ENCODE measurements at places on chromosomes 5 and 9.

DNA sequence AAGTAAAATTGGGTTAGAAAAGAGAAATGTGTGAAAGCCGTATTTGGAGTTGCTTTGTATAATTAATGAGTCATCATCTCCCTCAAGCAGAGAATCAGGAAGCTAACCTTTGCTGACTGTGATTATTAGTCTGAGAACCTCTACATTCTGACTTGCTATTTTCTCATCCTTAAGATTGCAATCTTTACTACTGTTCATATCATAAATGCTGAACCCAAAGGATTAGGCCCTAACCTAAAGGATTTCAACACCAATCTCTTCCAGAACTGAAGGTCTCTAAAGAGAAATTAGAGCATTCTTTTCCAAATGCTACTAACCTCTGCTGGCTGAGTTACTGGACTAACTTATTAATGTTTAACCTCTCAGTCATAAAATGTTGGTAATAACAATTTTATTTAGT, 538.1 kb upstream of the MEF2C start:
- no peak for DNase-seq

GRCh38 chr9:129781981-129782380, 21.0 kb upstream of the TOR1B start:
- DNase-seq = no peak

- DNase-seq = no peak
Observed at GRCh38 chr5:91038180-91038808, 344.8 kb downstream of the ARRDC3 start.

DNA sequence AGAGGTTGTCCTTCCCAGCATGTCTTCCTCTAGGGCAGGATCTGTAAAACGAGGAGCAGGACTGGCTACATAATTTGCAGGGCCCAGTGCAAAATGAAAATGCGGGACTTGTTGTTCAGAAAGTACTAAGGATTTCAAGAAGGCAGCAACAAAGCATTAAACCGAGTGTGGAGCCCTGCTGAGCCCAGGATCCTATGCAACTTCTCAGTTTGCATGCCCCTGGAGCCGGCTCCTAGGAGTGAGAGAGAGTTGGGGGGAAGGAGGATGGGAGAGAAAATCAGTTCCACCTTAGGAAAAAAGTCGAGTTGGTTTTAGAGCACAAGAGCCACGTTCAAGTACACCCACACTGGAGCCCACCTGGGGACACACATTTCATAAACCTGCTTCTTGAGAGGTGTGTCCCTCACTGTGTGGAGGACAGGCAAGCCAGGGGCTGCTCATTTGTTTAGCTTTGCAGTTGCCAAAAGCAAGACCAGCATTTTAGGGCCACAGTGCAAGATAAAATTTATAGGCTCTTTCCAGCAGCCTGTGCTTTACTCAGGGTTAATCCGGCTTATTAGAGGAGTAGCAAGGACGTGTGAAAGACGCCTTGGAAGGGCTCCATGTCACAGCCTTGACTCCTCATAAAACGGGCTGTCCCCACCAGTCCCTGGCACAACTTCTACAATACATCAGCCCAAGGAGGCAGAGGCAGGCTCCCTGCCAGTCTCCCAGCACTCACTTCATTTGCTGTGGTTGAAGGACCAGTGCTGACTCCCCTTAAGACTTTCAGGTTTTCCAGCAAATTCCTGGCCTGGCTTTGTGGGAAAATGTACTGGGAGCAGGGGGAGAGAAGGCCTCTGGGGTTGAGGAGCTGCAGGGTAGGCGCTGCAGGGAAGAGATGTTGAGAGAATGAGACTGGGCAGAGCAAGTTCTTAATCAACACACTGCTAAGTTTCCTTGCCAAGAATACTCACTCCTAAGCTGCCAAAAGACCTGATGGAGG, 159.7 kb upstream of the SEMA6A start:
- no peak for DNase-seq

DNA sequence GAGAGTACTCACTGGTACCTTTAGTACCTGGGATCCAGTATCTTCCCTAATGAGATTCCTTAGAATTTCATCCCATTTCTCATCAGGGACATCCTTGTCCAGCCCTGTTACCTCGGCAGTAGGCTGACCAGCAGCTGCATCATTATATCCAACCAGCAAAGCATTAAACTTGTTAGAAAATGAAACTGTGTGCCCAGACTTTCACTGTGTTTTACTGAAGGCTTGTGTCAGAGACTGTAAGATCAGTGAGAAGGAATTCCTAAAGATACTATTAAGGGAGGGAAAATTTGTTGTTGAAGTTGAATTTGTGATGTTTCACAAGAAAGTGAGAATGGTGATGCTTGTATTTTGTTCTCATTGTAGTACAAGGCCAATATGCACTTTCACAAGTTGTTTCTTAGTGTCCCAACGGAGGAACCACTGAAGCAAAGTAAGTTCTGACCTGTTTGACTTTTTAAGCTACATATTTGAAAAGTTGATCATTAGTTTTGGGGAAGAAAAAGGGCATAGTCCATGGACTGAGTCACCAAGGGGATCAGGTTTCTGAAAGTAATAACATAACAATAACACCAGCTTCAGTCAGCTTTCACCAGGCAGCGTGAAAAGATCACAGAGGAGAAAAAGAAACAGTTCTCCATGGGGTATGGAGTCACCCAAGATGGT, 48.8 kb downstream of the GRAMD2B start:
- DNase-seq = no peak

- DNase-seq = peak; percentile 64
Observed at GRCh38 chr9:125558453-125559092, 148.4 kb downstream of the MAPKAP1 start.

DNA sequence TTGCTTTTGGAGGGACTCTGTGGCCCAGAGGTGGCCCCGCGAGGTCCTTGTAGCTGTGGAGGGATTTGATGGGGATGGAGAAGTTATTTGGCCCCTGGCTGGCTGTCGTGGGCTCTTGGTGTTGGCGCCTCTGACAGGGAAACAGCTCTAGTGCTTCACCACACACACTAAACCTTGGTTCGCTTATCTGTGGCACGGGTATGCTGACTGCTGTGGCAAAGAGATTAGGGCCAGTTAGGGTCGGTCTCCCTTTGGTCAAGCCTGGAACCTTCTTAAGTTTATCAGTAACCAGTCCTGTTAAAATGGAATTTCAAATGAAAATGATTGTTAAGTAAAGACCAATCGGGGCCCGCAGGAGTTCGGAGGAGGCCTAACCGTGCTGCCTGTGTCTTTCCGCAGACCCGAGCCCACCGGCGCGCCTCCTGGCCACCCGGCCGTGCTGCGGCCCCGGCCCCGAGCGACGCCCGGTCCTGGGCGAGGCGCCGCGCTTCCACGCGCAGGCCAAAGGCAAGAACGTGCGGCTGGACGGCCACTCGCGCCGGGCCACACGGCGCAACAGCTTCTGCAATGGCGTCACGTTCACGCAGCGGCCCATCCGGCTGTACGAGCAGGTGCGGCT, 28.4 kb downstream of the NEURL1B start:
- DNase-seq = no peak

- DNase-seq = no peak
Observed at GRCh38 chr5:17374973-17375742, 122.9 kb upstream of the TAF11L2 start.

DNA sequence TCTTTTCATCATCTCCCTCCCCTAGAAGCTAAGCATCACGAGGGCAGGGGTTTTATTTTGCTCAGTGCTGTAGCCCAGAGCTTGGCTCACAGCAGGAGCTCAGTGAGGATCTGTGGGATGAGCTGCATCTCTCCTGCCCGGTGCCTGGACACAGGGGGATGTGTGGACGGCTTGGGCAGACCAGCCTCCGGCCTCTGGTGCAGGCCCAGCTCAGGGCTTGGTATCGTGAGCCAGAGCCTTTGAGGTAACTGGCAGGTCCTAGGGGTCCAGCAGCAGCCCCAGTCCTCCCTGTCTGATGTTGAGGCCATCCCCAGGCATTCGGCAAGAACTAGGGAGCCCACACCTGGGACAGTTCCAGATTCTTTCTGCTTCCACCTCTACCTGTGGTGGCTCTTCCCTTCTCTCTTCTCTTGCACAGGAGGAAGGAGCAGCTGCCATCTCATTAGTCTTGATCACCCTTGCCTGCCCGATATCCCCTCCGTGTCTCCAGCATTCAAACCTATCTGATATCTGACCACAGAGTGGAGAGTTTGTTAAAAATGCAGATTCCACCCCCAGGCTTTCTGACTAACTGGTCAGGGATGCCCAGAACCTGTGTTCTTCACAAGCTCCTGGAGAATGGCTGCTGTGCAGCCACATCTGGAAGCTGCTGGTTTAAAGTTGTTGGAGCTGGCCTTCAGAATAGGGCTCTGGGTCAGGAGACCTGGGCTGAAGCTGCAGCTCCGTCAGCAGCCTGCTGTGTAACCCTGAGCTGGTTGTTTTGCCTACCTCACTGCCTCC, 7.9 kb upstream of the SLC6A7 start:
- no peak for DNase-seq

GRCh38 chr5:80192507-80193241, 63.2 kb downstream of the SERINC5 start:
- DNase-seq = no peak

DNA sequence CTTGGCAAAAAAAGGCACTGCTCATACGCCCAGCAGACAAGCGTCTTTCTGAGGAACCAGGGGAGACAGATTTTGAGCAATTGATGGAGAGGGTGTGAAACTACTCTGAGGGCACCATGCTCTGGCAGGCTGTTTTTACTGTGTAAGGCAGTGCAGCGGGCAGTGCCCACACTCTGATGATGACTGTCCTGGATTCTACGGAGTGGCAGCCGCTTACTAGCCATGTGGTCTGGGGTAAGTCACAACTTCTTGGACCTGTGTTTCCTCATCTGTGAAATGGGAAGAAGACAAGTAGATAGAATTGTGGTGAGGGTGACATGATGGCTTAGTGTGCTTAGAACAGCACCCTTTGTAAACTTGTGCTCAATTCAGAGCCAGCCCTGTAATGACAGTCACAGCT, 38.8 kb downstream of the FABP6 start:
- no peak for DNase-seq

DNA sequence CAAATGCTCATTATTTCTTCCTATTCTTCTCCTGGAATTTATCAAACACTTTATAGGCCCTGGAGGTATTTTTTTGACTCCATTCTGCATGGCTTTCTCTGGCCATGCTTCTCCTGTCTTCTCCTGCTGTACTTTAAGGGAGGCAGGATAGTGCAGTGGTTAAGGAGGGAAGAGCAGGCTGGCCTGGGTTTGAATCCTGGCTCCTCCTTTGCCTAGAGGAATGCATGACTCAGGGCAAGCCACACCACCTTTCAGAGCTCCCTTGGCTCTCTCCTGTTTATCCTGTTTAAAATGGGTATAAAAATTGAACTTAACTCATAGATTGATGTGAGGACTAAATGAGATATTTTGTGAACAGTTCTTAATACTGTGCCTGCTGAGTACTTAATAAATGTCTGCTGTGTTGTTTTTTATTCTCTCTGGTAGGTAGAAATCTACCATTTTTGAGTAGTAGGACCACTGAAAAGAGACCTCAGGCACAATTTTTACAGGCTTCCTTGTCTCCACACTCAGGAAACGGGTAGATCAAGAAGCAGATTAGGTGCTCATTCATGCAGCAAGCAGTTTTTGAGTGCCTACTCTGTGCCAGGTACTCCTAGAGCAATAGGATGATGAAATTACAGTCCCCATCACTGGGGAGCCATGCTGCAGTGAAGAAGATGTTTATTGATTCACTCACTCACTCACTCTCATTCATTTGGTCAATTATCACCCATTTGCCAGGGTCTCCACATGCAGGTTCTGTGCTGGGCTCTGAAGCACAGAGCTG, 32.7 kb upstream of the ARAP3 start:
- DNase-seq = no peak

GRCh38 chr5:132259069-132259851, 1.8 kb downstream of the PDLIM4 start:
- DNase-seq = no peak

- DNase-seq = no peak
Observed at GRCh38 chr5:17123010-17123409, 94.4 kb upstream of the BASP1 start.

DNA sequence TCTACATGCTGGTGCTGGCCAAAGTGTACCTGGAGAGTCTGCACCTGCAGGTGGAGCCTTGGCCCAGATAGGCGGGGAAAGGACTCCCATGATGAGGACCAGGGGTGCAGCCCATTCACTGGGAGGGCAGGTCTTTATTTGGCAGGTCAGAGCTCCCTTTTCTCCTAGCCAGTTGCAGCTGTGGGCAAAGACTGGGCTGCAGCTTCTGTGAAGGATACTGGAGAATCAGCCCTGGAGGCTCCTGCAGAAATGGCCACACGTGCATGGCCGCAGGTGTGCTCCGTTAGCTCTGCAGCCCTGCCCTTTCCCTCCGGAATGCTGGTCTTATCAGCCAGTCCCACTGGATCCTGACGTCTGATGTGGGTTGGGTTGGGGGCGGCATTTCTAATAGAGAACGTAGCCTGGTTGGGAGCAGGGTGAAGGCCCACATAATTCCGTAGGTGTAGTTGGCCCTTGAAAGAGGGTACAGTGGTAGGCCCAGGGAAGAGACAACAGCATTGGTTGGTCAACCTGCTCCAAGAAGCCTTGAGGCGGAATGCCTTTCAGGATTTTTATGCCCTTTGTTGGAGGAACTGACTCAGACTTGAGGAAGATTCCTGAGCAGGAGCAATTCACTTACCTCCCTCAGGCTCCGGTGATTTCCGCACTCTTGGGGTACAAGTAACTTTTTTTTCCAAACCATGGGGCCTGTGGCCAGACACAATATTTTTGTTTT, 22.0 kb upstream of the TIFAB start:
- DNase-seq = no peak

DNA sequence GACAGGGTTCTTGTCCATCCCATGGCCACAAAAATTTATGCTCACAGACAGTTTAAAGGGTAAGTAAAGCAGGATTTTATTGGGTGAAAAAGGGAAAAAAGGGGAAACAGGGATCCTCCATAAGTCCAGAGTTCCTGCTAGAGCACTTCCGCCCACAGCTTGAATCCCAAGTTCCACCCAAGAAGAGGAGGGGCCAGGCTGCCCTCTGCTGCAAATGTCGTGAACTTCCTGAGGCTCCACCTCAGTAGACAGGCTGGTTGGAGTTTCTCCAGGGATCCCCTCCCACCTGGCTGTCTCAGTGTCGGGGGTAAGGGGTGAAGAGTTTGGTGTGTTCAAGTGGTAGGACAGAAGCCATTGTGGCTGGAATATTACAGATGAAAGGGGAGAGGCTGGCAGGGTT, 275.0 kb upstream of the SGCD start:
- no peak for DNase-seq

GRCh38 chr9:116084497-116084896, 69.1 kb upstream of the PAPPA start:
- DNase-seq = no peak

DNA sequence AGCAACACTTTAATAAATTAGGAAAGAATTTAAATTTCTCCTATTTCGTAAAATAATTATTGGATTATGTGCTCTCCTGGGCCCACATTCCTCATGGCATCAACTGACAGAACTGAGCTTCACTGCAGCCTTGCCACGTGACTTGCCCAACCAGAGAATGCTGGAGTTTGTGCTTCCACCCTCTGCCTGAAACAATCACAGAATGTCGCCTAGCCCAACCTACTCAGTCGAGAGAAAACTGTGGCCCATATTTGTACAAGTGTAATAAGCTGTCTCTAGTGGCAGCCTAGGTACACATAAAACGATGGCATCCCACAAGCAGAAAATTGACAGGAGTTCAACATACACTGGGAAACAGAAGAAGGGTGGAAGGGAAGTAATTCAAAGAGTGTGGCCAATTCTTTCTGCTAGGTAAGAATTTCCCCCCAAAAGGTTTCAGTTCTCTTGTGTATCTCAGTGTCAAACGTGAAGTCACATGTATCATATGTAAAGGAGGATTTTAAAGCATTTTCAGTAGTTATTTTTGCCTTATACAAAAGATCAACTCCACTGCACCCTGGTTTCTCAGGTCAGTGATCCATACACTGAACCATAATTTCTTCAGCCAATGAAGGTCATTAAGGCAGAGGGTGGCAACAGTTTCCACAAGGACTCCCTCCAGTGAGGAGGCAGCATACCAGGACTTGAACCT, 41.7 kb downstream of the ZNF608 start:
- no peak for DNase-seq

GRCh38 chr5:159100782-159101646, 1.3 kb upstream of the EBF1 start:
- no peak for DNase-seq

Measured in activated CD4-positive, alpha-beta T cell treated with anti-CD3 and anti-CD28 coated beads, Interleukin-2, amount 50 U/mL, for 16 hours (primary cell).